Activated B cell treated with CpG ODN at 0.5 μM for 24 hours (primary cell): ENCODE measurements at places on chromosomes 2 and 18. TPM values are rescaled to one million over a fixed set of nuclear protein-coding genes. Genes with fewer than 3 reads are reported as not detected.

FBLN7 gene
- 0.31 and 0.71 TPM in 2 replicates for total RNA-seq

SOWAHC gene
- not detected in 2 replicates for total RNA-seq

FEV gene
- total RNA-seq: not detected in 2 replicates

APOB gene
- not detected in 2 replicates for total RNA-seq

MAP3K2 gene
- 63.1 and 77.7 TPM in 2 replicates for total RNA-seq

CSRNP3 gene
- not detected in 2 replicates for total RNA-seq

RALBP1 gene
- 31.9 and 32.7 TPM in 2 replicates for total RNA-seq

EGR4 gene
- 0.20 TPM in 1 of 2 replicates, not detected in the other for total RNA-seq

GRCh38 chr2:134647607-134648256, 71.1 kb downstream of the TMEM163 start:
- DNase-seq: no peak
- peaks cover 6% of the 10 kb centered on the region for H3K4me1 ChIP-seq
- no peak overlapping the region for H3K27ac ChIP-seq
- H3K27me3 ChIP-seq: no peaks in the 10 kb centered on the region
- H3K36me3 ChIP-seq: no peaks in the 10 kb centered on the region

DNA sequence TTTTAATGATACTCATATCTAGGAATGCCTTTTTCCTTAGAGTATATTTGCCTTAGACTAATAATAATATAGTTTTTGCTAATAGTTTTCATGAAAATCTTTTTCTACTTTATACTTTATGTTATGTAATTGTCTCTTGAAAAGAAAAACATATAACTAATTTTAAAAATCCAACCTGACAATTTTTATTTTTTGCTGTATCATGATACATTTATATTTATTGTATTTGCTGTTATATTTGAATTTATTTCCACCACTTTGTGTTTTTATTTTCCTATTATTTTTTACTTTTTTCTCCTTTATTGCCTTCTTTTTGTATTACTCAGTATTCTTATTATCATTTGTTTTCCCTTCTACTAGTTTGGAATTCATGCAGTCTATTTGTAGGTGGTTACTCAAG, 85.4 kb downstream of the MBD5 start:
- H3K36me3 ChIP-seq: peaks cover 9% of the 10 kb centered on the region
- H3K4me3 ChIP-seq: no peak overlapping the region
- no peak for DNase-seq
- no peaks in the 10 kb centered on the region for H3K27me3 ChIP-seq

DNA sequence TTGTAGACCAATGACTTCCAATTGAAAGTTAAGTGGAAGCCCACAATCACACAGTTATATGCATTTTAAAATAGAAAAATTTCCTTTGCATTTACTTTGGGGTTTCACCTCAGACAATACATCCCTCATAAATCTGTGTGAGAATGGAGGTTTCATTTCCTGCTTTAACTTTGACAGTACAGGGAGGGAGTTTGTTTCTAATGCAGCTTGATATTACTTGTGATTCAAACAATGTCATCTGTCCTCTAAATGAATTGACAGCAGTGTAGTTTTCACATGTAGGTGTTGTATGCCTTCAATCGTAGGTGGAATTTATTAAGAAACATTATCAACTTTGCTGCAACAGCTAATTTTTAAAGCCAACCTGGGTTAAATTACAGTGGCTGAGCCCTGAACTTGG, 75.2 kb downstream of the TMEFF2 start:
- H3K36me3 ChIP-seq: no peaks in the 10 kb centered on the region
- H3K4me1 ChIP-seq: no peaks in the 10 kb centered on the region
- DNase-seq: no peak
- peaks cover 3% of the 10 kb centered on the region for H3K27me3 ChIP-seq

DNA sequence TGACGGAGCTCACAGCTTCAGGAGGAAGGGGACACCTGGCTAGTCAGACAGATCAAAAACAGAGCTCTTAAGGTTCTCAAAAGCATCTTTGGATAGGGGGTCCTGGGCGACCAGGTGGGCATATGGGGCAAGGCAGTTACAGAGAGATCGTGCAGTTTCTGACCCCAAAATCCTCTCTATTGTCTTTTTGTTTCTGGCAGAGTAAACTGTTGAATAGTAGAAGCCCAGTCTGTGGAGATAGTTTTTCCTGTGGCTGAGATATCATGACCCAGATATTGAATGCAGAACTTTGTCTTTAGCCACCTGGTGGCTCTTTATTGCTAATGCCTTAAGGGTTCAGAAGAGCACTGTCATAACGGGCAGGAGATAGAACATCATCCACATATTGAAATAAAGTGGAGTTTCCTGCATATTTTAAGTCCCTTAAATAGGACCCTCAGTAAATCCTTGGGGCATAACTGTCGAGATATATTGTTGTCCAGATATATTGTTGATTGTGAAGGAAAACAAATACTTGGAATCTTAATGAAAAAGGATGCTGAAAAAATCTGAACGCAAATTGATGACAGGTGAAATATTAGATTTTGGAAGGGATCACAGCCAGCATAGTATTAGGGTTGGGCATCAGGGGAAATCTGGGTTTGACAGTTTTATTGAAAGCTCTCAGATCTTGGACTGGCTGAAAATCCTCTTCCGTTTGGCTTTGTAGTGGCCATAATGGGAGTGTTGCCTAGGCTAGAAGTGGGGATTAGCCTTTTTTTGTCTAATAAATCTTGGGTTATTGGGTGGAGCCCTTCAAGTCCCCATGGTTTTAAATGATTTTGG, 14.1 kb upstream of the ZDBF2 start:
- DNase-seq: no peak
- no peaks in the 10 kb centered on the region for H3K36me3 ChIP-seq
- peaks cover 8% of the 10 kb centered on the region for H3K4me1 ChIP-seq
- H3K27ac ChIP-seq: no peak overlapping the region
- H3K4me3 ChIP-seq: no peak overlapping the region

DNA sequence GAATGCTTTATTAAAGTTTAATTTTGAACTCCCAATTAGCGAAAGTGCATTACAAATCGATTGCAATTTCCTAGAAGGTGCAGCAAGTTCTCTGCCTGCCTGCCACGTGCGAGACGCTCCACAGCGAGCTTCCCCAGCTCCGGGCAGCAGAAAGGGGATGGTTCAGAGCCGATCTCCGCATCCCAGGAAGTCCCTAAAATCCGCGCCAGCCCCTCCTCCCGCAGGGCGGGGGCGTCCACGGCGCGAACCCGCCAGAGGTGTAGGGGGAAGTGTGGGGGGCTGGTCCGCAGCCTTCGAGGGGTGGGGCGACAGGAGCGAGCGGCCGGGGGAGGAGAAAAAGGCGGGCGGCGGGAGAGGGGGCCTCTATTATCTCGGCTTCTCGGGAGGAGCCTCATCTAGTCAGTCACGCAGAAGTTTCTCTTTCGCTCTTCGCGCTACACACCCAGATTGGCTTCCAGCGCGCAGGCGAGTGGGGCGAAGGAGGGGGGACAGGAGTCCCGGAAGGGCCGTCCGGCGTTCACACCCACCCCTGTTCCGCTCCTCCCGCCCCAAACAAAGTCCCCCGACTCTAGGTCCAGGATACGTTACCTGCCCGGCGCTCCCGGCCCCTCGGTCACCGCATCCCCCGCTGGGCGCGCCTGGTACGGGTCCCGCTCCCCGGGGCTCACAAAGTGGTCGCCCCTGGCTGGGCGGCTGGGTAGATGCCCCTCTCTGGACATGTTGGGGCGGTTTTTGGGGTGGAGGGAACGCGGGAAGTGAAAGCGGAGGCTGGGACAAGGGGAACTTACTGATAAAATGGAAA, 9.1 kb upstream of the NR4A2 start:
- peak; percentile 80 for DNase-seq
- peak overlapping the region; percentile 92 for H3K4me3 ChIP-seq
- H3K27me3 ChIP-seq: no peaks in the 10 kb centered on the region
- H3K4me1 ChIP-seq: peaks cover 23% of the 10 kb centered on the region
- H3K36me3 ChIP-seq: peaks cover 7% of the 10 kb centered on the region

DNA sequence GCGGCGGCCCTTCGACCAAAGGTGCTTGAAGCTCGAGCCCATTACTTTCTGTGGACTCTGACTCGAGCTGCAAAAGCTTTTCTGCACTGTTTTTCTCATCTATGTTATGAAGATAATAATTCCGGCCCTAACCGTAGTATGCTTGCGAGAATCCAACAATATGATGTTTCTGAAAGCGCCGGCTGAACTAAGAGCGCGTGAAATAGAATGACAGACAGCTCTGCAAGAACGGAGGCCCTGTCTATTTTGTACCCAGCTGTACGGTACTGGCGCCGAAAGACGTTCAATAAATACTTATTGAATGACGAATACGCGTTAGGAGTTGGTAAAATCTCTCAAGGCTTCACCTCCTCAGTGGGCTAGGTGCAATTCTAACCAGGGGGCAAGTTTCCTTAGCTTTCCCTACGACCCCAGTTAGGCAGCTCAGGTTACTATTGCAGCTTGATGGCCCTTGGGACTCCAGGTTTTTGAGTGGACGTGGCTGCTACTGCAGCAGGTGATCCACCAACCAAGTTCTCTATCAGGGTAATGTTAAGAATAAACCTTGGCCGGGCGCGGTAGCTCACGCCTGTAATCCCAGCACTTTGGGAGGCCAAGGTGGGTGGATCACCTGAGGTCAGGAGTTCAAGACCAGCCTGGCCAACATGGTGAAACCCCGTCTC, 570 bp downstream of the SCRN3 start:
- peaks cover 33% of the 10 kb centered on the region for H3K4me1 ChIP-seq
- DNase-seq: no peak
- peak overlapping the region; percentile 100 for H3K4me3 ChIP-seq
- no peaks in the 10 kb centered on the region for H3K27me3 ChIP-seq
- peak overlapping the region; percentile 98 for H3K27ac ChIP-seq

DNA sequence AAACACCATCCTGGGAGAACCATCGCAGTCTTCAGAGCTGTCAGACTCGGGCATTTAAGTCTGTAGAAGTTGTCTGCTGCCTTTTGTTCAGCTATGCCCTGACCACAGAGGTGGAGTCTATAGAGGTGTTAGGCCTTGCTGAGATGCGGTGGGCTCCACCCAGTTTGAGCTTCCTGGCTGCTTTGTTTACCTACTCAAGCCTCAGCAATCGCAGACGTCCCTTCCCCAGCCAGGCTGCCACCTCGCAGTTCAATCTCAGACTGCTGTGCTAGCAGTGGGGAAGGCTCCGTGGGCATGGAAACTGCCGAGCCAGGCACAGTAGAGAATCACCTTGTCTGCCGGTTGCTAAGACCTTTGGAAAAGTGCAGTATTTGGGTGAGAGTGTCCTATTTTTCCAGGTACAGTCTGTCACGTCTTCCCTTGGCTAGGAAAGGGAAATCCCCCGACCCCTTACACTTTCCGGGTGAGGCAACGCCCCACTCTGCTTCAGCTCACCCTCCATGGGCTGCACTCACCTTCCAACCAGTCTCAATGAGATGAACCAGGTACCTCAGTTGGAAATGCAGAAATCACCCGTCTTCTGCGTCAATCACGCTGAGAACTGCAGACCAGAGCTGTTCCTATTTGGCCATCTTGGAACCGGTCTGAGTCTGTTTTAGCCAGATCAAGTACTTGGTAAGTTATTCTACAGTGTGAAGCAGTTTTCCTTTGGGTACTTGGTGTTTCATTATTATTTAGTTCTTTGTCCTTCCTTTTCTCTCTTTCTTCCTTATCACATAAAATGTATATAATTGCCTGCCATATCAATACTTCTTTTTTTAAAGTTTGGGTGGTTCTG, 71.5 kb downstream of the CDC42EP3 start:
- H3K4me3 ChIP-seq: peak overlapping the region; percentile 60
- no peak for DNase-seq
- peak overlapping the region; percentile 80 for H3K27ac ChIP-seq
- H3K27me3 ChIP-seq: no peaks in the 10 kb centered on the region
- H3K36me3 ChIP-seq: no peaks in the 10 kb centered on the region
- peaks cover 33% of the 10 kb centered on the region for H3K4me1 ChIP-seq

- peak overlapping the region; percentile 83 for H3K4me3 ChIP-seq
- peaks cover 49% of the 10 kb centered on the region for H3K27me3 ChIP-seq
- H3K27ac ChIP-seq: no peak overlapping the region
- H3K36me3 ChIP-seq: no peaks in the 10 kb centered on the region
- peaks cover 11% of the 10 kb centered on the region for H3K4me1 ChIP-seq
Observed at GRCh38 chr2:222318026-222318711, 19.4 kb upstream of the PAX3 start.

DNA sequence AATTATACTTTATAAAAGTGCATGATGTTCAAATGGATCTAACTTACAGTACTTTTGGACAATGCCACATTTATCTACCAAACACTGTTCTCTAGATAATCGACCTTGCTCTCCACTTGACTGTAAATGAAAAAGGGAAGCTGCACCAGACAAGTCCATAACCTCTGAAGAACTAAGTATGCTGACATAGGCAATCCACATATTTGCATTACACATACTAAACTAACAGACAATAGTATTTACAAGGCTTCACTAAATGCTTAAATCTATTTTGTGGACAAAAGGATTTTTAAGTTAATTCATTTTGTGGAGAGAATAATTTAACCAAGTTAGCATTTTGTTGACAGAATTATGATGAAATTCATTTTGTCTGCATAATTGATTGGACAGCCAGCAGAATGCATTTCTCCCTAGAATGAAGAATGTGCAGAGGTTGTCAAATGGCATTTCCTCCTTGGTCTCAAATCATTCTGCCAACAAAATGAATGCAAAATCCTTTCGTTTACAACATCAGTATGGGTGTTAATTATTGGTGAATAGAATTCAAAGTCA, 520.9 kb downstream of the CPS1 start:
- no peak overlapping the region for H3K27ac ChIP-seq
- DNase-seq: no peak
- no peaks in the 10 kb centered on the region for H3K4me1 ChIP-seq
- H3K36me3 ChIP-seq: no peaks in the 10 kb centered on the region

- no peak overlapping the region for H3K27ac ChIP-seq
- H3K4me1 ChIP-seq: no peaks in the 10 kb centered on the region
- H3K27me3 ChIP-seq: no peaks in the 10 kb centered on the region
- H3K4me3 ChIP-seq: no peak overlapping the region
- no peaks in the 10 kb centered on the region for H3K36me3 ChIP-seq
Observed at GRCh38 chr2:61833971-61834370, 19.9 kb downstream of the FAM161A start.

- no peaks in the 10 kb centered on the region for H3K36me3 ChIP-seq
- peaks cover 4% of the 10 kb centered on the region for H3K27me3 ChIP-seq
- H3K4me1 ChIP-seq: no peaks in the 10 kb centered on the region
- no peak overlapping the region for H3K27ac ChIP-seq
- H3K4me3 ChIP-seq: no peak overlapping the region
Observed at GRCh38 chr18:48335829-48336228, 73.4 kb downstream of the ZBTB7C start.

- no peak for DNase-seq
- no peaks in the 10 kb centered on the region for H3K27me3 ChIP-seq
- no peaks in the 10 kb centered on the region for H3K4me1 ChIP-seq
- no peak overlapping the region for H3K27ac ChIP-seq
- no peak overlapping the region for H3K4me3 ChIP-seq
Observed at GRCh38 chr2:54504866-54505265, 48.7 kb downstream of the SPTBN1 start.

- no peak for DNase-seq
- H3K4me1 ChIP-seq: no peaks in the 10 kb centered on the region
- H3K4me3 ChIP-seq: no peak overlapping the region
- peaks cover 2% of the 10 kb centered on the region for H3K27me3 ChIP-seq
- H3K36me3 ChIP-seq: no peaks in the 10 kb centered on the region
Observed at GRCh38 chr2:191045141-191045540, 31.2 kb upstream of the STAT1 start.

DNA sequence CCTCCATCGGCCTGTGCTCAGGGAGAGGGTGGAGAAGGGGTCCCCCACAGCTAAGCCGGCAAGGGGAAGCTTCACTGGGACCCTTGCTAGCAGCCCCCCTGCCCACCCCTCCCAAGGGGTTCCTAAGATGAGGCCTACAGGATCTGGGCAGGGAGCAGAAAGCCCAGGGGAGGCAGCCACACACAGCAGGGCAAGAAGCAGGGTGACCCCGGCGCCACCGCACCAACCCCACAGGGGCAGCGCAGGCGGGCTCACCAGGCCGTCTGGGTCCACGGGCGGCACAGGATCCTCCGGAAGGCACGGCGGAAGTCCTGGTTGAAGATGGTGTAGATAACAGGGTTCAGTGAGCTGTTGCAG, 1.8 kb downstream of the ADRA2B start:
- H3K4me3 ChIP-seq: no peak overlapping the region
- H3K4me1 ChIP-seq: peaks cover 14% of the 10 kb centered on the region
- DNase-seq: no peak
- no peaks in the 10 kb centered on the region for H3K36me3 ChIP-seq
- H3K27me3 ChIP-seq: peaks cover 9% of the 10 kb centered on the region
- no peak overlapping the region for H3K27ac ChIP-seq
